ENCODE measurements at places on chromosomes 5 and 9.

GRCh38 chr9:35948901-35949318 lies 9.0 kb downstream of the OR2S2 start:
- DNase-seq, result no peak

DNA sequence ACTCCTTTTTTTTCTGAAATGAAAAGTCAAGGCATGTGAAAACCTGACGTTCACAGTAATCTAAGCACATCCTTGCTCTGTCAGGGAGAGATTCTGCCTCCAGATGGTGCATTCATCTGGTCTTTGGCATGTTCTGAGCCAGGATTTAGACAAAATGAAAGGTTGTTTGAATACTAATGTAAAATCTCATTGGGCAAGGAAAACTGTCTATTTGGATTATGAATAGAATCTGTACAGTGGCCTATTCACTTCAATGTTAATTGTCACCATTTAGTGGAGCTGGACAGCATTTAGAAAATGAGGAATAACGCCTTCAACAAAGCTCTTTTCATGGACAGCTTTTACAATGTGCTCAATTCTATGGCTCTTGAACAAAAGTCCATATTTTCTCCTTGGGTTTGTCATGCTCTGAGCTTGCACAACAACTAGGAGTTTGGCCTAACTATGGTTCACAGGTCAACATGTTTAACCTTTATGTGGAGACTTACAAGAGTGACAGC lies 28.9 kb downstream of the ARHGEF28 start:
- DNase-seq, result no peak

DNA sequence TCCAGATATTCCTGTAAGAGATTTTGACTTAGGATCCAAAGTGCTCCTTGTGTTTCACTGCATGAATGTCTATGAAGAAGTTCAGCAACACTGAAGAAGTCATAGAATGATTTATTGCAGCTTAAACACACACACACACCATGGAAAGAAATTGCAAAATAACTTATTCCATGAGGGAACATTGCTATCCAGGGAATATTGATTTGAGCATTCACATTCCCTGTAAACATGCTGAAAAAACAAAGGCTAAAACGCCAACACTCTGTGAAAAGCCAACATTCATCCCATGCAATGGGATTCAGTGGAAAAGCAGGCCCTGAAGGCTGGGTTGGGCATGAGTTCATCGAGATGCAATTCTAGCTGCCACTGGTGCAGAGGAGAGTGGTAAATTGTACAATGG lies 109.6 kb upstream of the CXCL14 start:
- no peak for DNase-seq

- peak; percentile 50 for DNase-seq
Observed at GRCh38 chr9:105069696-105070095, 141.7 kb upstream of the ABCA1 start.

- DNase-seq, result peak; percentile 87
Observed at GRCh38 chr5:107389130-107389774, 281.5 kb downstream of the EFNA5 start.

DNA sequence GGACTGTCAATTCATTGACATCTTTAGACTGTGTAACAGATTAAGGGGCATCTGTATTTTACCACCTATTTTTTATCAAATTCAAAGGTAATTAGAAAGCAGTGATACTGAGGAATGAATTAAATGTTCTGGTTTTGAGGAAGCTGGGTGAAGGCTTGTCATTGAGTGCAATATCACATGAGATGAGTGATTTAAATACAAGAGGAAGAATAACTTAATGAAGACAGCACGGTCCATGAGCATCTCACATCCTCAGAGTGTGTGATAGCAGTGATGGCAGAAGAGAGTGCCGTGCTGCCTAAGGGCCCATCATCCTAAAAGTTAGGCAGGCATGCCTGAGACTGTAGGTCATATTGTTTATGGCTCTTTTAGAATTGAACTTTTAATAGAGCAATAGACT lies 263.3 kb downstream of the MAST4 start:
- no peak for DNase-seq

GRCh38 chr5:116273448-116274242 lies 188.8 kb downstream of the COMMD10 start:
- DNase-seq, result peak; percentile 3

DNA sequence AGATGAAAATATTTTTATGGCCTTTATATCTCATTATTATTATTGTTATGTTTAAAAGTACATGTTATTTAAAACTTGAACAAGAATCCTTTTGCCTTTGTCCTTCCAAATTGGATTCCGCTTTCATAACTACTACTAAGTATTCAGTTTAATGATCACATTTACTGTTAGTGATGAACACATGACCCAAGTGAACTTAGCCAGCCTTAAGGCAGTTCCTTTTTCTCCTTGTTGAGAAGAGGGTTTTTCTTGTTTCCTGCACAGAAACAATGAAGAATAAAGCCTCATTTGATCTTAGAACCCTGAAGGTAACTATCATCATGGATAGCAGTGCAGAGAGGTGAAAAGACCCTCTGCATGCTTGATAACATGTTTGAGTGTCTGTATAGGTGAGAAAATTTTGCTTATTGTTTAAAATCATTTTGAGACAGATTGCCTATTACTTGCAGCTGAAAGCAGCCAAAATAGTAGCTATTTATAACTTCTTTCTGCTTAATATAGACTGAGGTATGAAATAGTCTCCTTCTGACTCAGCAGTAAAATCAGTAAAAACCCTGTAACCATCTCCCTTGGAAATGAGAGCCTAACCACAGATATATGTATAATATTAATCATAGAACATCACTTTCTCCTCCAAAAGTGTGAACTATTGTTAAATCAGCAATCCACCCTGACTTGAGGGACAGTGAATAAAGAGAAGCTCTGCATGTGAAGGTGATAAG lies 266.2 kb downstream of the SPATA31D1 start:
- no peak for DNase-seq

DNA sequence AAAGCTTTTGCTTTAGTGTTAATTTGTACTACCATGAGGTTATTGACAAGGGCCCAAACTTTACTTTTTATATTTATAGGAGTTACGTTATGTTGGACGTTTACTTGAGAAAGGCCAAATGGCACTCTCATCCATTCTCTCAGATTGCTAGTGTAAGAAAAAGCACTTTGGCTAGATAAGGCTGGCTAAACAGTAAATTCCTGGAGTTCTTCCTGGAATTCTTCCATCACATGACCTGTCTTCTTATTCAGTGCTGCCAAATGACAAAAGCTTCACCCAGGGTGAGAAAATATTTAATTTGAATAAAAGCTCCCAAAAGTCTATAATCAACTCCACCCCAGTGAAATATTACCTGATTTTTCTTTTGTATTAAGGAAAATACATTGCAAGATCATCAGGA lies 1568.9 kb upstream of the ACO1 start:
- DNase-seq, result no peak

DNA sequence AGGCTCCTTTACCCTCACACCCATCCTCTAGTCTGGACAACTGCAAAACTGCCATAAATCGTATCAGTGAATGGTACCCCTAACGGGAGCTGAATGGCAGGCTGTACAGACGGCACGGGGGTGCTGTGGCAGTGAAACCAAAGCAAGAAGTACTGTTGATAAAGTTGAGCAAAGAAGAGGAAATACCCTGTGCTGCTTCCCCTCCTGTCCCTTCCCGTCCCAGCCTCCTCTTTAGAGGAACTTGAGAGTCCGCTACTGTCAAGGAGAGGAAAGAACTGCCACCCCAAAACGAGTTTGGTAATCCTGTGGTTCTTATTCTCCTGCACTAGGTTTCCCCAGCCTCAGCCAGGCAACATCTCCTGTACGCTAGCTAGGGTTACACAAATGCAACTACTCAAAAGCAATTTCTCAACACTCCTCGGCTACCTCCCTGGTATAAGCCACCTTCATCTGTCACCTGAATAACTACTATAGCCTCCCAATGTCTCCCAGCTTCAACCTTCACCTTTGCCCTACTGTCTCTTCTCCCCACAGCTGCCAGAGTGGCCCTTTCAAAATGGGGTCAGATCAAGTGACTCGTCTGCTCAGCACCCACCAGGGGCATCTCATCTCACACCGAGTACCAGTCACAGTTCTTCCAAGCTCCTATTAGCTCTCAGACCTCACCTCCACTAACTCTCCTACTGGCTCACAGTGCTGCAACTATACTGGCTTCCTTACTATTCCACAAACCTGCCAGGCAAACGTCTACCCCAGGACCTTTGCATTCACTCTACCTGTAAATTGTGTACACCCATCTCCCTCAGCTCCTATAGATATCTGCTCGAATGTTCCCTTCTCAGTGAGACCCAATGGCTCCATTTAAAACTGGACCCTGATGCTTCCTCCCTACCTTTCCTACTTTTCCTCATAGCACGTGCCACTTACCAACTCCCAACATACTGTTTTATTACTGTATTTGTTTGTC lies 4.1 kb downstream of the GLRX start:
- no peak for DNase-seq

DNA sequence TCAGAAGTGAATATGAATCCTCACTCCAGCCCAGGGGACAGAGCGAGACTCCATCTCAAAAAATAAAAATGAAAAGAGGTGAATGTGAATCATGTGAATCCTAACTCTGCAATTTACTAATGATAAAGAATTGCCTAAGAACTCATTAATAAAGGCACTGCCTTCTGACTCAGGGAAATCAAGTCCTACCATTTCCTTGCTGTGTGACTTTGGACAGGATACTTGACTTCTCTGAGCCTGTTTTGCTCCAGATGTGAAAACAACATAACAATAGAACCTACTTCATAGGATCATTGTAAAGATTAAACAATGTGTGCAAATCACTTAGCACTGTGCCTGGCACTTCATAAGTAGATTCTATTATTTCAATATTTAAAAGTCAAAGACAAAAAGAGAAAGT lies 15.1 kb upstream of the PWWP2A start:
- DNase-seq, result no peak

GRCh38 chr5:158203261-158203660 lies 344.3 kb upstream of the CLINT1 start:
- DNase-seq, result no peak

DNA sequence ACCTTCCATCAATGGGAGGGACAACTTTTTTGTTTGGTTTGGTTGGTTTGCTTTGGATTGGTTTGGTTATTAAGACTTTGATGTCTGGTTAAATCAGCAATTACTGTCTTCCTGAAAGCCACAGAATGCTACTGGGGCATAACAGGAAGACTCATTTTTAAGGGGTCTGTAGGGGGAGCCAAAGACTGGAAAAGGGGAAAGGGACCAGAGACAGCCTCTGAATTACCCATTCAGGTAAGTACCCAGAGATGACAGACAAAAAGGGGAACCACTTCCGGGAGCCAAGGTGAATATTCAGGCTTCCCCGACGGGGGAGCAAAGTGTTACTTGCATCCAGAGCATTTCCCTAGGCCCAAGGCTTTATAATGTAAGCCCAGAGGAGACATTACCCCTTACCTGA lies 4.6 kb upstream of the FEM1C start:
- DNase-seq, result no peak

- peak; percentile 38 for DNase-seq
Observed at GRCh38 chr5:111070272-111071134, 1.0 kb upstream of the TSLP start.

DNA sequence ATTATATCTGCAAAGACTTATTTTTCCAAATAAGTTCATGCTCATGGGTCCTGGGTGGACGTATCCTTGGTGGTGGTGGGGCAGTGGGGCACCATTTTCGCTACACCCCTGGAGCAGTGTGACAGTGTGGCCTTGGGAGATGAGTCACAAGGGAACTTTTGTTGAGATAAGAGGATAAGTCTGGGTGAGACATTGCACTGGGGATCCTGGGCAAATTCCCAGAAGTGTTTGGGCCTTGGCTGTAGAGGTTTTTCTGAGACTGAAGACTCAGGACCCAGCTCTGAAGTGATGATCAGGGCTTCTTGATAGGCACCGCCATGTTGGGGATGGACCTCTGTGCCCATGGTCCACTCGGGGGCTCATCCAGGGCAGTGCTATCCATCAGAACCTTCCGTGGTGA lies 149.4 kb downstream of the MACROH2A1 start:
- DNase-seq, result peak; percentile 78

- no peak for DNase-seq
Observed at GRCh38 chr5:107478068-107478641, 192.6 kb downstream of the EFNA5 start.

GRCh38 chr9:121895818-121896544 lies 197.1 kb downstream of the TTLL11 start:
- peak; percentile 69 for DNase-seq

GRCh38 chr5:33806738-33807442 lies 84.9 kb downstream of the ADAMTS12 start:
- peak; percentile 80 for DNase-seq

DNA sequence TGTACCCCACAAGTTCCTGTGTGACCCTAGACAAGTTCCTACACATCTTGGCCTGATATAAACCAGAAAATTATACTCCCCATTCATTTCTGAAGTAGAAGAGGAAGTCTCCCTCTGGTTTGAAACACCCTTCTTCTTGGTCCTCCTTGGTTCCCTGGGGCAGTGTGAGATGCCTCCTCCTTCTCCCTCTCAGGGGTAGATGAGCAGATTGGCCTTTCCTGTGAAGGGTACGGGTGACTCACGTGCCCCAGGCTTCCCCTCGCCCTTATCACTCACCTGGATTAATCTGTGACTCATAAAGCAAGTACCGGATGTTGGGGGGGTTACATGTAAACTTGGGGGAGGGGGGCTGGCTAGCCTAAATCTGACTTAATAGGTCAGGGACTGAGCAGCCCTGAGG lies 11.1 kb upstream of the AQP3 start:
- DNase-seq, result peak; percentile 61

GRCh38 chr9:130199605-130200004 lies 27.4 kb downstream of the NCS1 start:
- no peak for DNase-seq

- DNase-seq, result no peak
Observed at GRCh38 chr5:97266576-97266975, 83.5 kb upstream of the RIOK2 start.

- no peak for DNase-seq
Observed at GRCh38 chr5:123154886-123155445, 65.9 kb downstream of the PRDM6 start.

GRCh38 chr5:10626473-10627013 lies 62.7 kb downstream of the ANKRD33B start:
- no peak for DNase-seq

Measured in RPMI7951 (cell line).